Heart right ventricle (tissue), 16 donors: ENCODE measurements at places on chromosomes 7 and 10. TPM values are rescaled to one million over a fixed set of nuclear protein-coding genes. Genes with fewer than 3 reads are reported as not detected.

- no peaks in the 10 kb centered on the region for H3K27me3 ChIP-seq
- no peaks in the 10 kb centered on the region for H3K4me1 ChIP-seq
- no peaks in the 10 kb centered on the region for H3K36me3 ChIP-seq
- H3K4me3 ChIP-seq: no peak overlapping the region
Observed at GRCh38 chr7:29847916-29848315, 41.6 kb downstream of the WIPF3 start.

GRCh38 chr7:14016950-14017349 lies 27.5 kb upstream of the ETV1 start:
- no peaks in the 10 kb centered on the region for H3K27me3 ChIP-seq
- no peak overlapping the region for H3K4me3 ChIP-seq
- H3K36me3 ChIP-seq: no peaks in the 10 kb centered on the region

DNA sequence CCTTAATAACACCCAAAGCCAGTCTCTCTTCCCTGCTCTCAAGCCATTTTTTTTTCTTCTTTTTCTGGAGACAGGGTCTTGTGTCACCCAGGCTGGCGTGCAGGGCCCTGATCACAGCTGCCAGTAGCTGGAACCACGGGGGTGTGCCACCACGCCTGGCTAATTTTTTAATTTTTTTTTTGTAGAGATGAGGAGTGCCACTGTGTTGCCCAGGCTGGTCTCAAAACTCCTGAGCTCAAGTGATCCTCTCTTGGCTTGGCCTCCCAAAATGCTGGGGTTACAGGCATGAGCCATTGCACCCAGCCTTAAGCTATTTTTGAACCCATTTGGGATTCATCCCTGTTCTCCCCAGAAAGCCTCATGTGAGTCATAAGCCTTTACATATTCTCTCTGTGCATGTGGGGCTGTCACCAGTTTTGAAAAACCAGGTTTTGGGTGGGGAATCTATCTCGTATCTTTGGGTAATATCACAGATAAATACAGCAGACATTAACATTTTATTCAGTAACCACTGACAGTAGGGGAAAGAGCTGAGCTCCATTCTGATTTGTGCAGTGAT lies 15.5 kb downstream of the ZNF487 start:
- no peak overlapping the region for H3K27ac ChIP-seq
- no peaks in the 10 kb centered on the region for H3K27me3 ChIP-seq
- no peaks in the 10 kb centered on the region for H3K36me3 ChIP-seq
- H3K4me1 ChIP-seq: no peaks in the 10 kb centered on the region
- DNase-seq: no peak

DNA sequence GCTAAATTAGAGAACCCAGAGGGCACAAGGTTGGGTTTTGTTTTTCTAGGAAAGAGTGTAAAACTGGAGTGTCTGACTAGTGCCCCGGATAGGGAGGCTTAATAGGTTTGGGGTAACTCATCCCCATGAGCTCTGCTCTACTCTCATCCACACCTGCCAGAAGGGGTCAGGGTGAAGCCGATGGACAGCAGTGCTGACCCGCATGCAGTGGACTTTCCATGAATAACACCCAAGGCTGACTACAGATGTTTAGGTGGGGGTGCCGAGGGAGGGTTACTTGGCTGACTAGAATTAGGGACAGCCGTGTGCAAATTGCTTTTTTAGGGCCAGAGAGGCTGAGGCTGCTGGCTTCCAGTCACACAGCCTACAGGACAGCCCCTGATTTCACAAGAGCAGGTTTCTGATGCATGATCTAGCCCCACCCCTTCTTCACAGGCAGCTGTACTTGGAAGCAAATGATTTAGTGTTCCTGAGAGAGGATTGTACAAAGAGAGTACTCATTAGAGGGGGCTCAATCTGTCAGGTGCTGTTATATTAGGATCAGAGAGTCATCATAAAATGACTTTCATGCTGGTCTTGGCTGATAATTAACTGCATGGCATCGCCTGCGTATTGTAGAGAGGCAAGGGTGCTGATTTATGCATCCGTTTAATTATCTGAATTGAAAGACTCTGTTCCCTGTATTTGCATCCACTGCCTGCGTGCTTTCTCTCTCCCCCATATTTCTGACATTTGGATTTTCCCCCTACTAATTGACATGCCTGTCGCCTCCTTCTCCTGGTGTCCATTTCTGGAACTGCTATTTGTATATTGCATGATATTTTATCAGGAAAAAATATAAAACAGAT lies 9.5 kb downstream of the INHBA start:
- H3K27ac ChIP-seq: no peak overlapping the region
- H3K4me1 ChIP-seq: peaks cover 50% of the 10 kb centered on the region
- H3K36me3 ChIP-seq: no peaks in the 10 kb centered on the region
- DNase-seq: no peak
- H3K27me3 ChIP-seq: no peaks in the 10 kb centered on the region
- H3K4me3 ChIP-seq: no peak overlapping the region

DNA sequence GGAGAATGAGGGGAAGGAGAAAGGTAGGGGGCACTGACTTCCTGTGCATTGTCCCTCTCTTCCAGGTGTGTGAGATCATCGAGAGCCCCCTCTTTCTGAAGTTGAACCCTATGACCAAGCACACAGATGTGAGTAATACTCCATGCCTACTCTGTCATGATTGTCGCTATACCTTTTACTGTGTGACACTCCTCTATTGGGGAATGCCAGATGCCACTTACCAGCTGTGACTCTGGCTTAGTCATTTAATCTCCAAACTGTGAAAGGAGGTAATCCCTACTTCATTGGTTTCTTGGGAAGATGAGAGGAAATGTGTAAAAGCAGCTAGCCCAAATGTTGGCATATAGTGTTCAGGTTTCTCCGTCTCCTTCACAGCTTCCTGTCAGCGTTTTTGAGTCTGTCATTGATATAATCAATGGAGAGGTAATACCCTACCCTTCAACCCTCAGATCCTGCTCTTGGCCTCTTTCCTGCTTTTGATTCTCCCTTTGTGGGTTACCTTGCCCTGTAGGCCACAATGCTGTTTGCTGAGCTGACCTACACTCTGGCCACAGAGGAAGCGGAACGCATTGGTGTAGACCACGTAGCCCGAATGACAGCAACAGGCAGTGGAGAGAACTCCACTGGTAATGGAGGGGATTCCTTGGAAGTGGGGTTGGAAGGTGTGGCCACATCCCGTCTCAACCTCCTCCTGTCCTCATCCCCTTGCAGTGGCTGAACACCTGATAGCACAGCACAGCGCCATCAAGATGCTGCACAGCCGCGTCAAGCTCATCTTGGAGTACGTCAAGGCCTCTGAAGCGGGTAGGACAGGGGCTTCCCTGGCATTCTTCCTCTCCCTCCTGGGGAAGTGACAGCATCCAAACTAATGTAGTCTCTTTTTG lies 2.0 kb downstream of the COPS6 start:
- DNase-seq: no peak
- H3K36me3 ChIP-seq: peaks cover 32% of the 10 kb centered on the region
- H3K27ac ChIP-seq: no peak overlapping the region
- no peak overlapping the region for H3K4me3 ChIP-seq
- no peaks in the 10 kb centered on the region for H3K27me3 ChIP-seq

- H3K27ac ChIP-seq: no peak overlapping the region
- DNase-seq: no peak
- no peaks in the 10 kb centered on the region for H3K4me1 ChIP-seq
- H3K4me3 ChIP-seq: no peak overlapping the region
Observed at GRCh38 chr7:27277628-27278027, 35.0 kb downstream of the EVX1 start.

- no peaks in the 10 kb centered on the region for H3K27me3 ChIP-seq
- H3K36me3 ChIP-seq: no peaks in the 10 kb centered on the region
- H3K4me1 ChIP-seq: peaks cover 44% of the 10 kb centered on the region
- DNase-seq: no peak
- no peak overlapping the region for H3K27ac ChIP-seq
Observed at GRCh38 chr10:30861976-30862375, 169.7 kb downstream of the ZNF438 start.

DNA sequence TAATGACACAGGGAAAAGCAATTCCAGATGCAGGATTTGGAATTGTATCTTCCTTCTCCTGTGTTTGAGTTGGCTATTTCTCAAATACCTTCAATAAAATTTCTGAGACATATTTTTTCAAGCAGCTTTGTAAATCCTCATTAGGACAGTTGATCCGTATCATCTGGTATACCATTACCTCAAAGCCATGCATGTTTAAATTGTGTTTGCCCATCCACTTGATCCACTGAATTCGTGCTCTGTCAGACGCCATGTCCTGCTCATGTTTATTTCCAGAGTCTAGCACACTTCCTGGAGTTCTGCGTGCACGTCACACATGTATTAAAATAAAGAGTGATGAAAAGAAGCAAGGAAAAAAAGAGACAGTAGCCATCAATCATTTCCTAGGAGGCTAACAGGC lies 141.8 kb upstream of the CDC14C start:
- H3K36me3 ChIP-seq: no peaks in the 10 kb centered on the region
- peaks cover 7% of the 10 kb centered on the region for H3K27me3 ChIP-seq
- H3K4me1 ChIP-seq: no peaks in the 10 kb centered on the region
- DNase-seq: no peak
- no peak overlapping the region for H3K4me3 ChIP-seq

DNA sequence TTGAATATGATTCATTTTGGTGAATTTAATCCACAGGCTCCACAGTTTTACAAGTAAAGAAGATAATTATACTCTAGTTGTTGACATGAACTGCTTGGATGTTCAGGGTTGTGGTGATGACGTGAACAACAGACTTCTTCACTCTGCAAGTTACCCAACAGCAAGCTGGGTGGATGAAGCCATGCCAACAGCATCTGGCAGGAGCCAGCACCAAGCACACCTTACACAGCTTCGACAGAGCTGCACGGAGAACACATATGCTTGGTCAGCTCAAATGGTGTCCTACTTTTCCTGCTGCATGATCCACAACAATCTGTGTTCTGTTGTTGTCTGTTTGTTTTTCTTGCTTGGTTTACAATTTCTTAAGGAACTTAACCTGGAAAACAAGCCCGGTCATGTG lies 9.8 kb downstream of the NOD1 start:
- DNase-seq: no peak
- no peaks in the 10 kb centered on the region for H3K36me3 ChIP-seq
- H3K4me3 ChIP-seq: peak overlapping the region; percentile 24
- H3K27ac ChIP-seq: peak overlapping the region; percentile 64
- no peaks in the 10 kb centered on the region for H3K27me3 ChIP-seq

DNA sequence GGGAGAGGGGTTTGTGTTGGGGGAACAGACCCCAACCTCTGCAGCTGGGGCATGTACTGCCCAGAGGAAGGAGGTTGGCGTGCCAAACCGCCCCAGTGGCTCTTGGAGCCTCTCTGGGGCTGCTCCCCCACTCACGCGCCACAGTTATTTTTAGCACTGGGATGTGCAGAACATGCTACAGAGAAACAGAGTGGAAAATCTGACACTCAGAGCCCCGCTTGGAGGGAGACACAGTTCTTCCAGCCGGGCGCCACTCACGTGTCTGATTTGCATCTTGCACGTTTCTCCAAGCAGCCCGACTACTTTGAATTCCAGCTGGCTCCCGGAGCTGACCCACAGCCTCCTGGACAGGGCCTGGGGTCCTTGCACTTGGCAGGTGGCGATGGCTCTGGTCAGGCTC lies 182.0 kb downstream of the RPS24 start:
- H3K4me1 ChIP-seq: peaks cover 40% of the 10 kb centered on the region
- peak; percentile 88 for DNase-seq
- peak overlapping the region; percentile 82 for H3K27ac ChIP-seq
- peaks cover 7% of the 10 kb centered on the region for H3K27me3 ChIP-seq
- no peaks in the 10 kb centered on the region for H3K36me3 ChIP-seq

DNA sequence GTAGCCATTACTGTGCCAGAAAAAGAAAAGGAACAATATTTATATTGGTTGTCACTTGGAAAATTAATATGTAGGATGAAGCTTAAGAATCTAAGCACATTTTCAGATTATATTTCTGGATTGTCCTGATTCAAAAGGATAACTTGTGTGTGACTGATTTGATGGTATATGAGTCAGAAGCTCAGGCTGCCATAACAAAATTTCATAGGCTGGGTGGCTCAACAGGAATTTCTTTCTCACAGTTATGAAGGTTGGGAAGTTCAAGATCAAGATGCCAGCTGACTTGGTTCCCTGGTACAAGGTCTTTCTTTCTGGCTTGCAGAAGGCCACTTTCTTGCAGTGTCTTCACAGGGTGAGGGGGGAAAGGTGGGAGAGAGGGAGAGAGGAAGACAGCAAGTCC lies 108.5 kb downstream of the ST7 start:
- peaks cover 6% of the 10 kb centered on the region for H3K4me1 ChIP-seq
- no peaks in the 10 kb centered on the region for H3K36me3 ChIP-seq
- H3K27ac ChIP-seq: no peak overlapping the region
- no peak overlapping the region for H3K4me3 ChIP-seq
- no peak for DNase-seq

- peak; percentile 59 for DNase-seq
Observed at GRCh38 chr10:59907918-59908807, 1.8 kb upstream of the CCDC6 start.

- no peak overlapping the region for H3K27ac ChIP-seq
- H3K27me3 ChIP-seq: peaks cover 21% of the 10 kb centered on the region
- peak; percentile 43 for DNase-seq
- no peaks in the 10 kb centered on the region for H3K36me3 ChIP-seq
Observed at GRCh38 chr10:133044401-133044811, 43.3 kb upstream of the ADGRA1 start.

GRCh38 chr10:48442090-48442808 lies 135.8 kb downstream of the MAPK8 start:
- H3K27ac ChIP-seq: no peak overlapping the region
- peaks cover 23% of the 10 kb centered on the region for H3K36me3 ChIP-seq
- no peaks in the 10 kb centered on the region for H3K4me1 ChIP-seq

DNA sequence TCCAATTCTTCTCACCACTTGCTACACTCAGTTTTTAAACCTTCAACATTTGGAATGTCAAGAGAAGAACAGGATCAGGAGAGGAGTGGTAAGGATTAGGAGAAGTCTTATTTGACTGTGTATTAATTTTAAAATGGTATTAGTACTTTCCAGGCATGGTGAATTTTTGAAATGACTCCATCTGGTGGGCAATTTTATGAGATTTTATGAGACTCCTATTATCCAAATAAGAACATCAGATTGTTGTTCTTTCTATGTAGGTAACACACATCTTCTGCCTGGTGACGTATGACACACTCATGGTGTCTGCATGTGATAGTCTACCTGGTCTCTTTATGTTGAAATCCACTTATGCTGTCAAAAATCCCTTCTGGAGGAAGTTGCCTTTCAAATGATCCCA lies 51.0 kb downstream of the SLC13A1 start:
- peaks cover 10% of the 10 kb centered on the region for H3K27me3 ChIP-seq
- no peaks in the 10 kb centered on the region for H3K4me1 ChIP-seq
- H3K36me3 ChIP-seq: no peaks in the 10 kb centered on the region
- no peak overlapping the region for H3K4me3 ChIP-seq
- H3K27ac ChIP-seq: no peak overlapping the region
- no peak for DNase-seq

- H3K4me3 ChIP-seq: peak overlapping the region; percentile 93
- DNase-seq: no peak
- H3K4me1 ChIP-seq: peaks cover 12% of the 10 kb centered on the region
- no peaks in the 10 kb centered on the region for H3K27me3 ChIP-seq
- peak overlapping the region; percentile 92 for H3K27ac ChIP-seq
Observed at GRCh38 chr10:68526634-68527307, 552 bp downstream of the SLC25A16 start.

The SORCS1 gene
- total RNA-seq: 1.1 TPM

The PTPRN2 gene
- total RNA-seq: 0.98 TPM

The ELAPOR2 gene
- 2.5 TPM for total RNA-seq

The CRTAC1 gene
- total RNA-seq: 12.4 TPM

The EFCAB10 gene
- not detected for total RNA-seq

The BICC1 gene
- 5.7 TPM for total RNA-seq
